Activated CD4-positive, alpha-beta memory T cell treated with anti-CD3 and anti-CD28 coated beads for 36 hours (primary cell): ENCODE measurements at places on chromosomes 6 and 20. TPM values are rescaled to one million over a fixed set of nuclear protein-coding genes. Genes with fewer than 3 reads are reported as not detected.

The TRIM15 gene
- 1.6 TPM for total RNA-seq

DNA sequence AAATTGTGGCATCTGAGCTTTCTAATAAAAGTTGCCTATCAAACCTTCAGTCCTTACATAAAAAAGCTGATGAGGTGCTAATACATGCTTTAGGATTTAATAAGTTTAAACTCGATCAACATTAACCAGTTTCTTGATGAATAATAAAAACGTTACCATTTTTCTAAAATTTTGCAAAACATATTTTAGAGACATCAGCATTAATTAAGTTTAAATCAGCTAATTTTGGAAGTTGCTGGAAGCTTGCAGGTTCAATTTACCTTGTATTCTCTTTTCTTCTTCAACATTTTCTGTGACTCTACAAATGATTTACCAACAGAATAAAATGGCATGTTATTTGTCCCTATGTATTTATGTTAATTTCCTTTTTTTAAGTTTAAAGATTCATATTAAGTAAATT is 365.3 kb upstream of the OPRM1 start:
- DNase-seq: no peak

The AURKA gene
- 101 TPM for total RNA-seq

DNA sequence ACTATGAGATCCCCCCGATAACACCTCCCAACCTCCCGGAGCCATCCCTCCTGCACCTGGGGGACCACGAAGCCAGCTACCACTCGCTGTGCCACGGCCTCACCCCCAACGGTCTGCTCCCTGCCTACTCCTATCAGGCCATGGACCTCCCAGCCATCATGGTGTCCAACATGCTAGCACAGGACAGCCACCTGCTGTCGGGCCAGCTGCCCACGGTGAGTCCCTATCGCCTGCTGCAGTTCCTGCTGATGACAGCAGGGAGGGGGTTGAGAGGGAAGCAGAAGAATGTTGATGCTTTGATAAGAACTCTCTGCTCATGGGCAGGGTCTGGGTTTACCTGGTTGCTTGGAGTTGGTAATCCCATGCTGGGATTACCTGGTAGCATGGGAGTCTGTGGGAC is 91.9 kb downstream of the TOX2 start:
- no peak for DNase-seq

- DNase-seq: no peak
Observed at GRCh38 chr6:111406200-111406721, 76.8 kb downstream of the REV3L start.
